Stimulated activated CD4-positive, alpha-beta T cell treated with anti-CD3 and anti-CD28 coated beads, Interleukin-15, amount 100 ng/mL, for 48 hours (primary cell): ENCODE measurements at places on chromosomes 5 and 9.
A peak's percentile ranks its signal among the peaks of the same experiment; 100 is the strongest.

GRCh38 chr9:115170358-115171073 is 52.6 kb upstream of the TNC start:
- no peak for DNase-seq

- DNase-seq: no peak
Measured at GRCh38 chr5:126857472-126858410, 80.8 kb downstream of the LMNB1 start.

DNA sequence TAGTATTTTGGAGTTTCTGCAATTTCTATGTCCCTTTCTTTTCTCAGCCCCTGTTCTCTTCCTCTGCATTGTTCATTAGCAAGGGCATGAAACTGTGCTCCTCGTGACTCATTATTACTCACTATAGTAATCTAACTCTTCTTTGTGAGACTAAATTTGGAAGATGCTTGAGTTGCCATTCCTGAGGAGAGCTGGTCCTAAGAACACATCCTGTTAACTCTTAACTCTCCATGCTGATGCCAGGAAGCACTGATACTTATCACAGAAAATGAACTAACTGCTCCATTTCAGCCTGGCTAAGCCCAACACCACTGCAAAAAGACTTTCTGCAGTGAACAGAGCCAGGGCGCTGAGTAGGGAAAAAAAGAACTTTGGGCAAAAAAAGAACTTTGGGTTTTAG is 10.6 kb upstream of the CSNK1A1 start:
- no peak for DNase-seq

DNA sequence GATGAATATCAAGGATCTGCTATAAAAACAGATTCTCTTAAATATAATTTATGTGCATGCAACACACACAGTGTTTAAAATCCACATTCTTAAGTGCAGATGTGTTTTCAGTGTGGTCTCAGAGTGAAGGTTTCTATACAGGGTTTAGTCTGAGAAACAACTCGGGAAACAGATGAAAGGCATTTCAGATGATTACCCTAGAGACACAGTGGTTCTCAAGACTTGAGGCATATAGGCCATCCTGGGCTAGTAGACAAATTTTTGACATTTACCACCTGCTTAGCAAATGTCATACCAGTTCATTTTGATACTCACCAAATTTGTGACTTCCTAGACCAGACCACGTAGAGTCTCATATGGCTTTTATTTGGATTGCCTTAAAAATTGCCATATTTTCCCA is 216.5 kb downstream of the ARL15 start:
- DNase-seq: no peak

DNA sequence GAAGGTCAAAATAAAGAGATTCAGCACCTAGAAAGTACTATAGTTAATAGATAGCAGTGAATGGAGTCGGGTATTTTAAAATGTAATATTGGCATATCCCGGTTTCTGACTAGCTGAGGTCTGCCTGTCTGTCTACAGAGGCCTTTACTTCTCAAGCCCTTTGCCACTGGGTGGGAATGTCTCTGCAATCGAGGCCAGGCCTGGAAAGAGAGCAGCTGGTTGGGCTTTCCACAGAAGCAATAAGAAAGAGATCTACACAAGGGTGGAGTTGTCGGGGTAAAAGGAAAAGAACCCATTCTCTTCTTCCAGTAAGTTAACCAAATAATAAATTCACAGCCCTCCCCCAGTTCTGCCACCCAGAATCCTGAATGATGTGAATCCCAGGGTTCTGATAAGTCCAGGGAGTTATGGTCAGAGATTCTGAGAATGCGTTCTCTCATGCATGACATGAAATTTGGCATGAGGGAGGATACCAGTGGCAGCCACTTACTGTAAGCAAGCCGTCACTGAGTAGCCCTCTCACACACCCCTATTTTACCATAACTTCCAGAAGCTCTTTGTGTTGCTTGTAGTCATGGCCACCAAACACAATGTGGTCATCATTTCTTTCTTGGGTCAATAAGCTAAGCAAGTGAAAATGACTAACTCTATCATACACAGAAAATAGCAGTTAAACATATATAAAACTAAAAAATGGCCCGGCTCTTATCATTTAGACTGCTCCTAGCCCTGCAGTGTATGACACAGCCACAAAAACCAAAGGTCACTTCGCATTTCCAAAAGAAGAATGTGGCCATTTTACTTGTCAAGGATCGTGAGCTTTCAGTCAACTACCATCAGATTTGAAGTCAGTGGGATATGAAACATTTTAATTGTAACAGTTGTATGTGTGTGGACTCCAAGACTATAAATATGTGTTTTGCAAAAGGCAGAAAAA is 185.0 kb downstream of the GLIS3 start:
- no peak for DNase-seq

- DNase-seq: no peak
Measured at GRCh38 chr5:67037171-67037570, 159.4 kb downstream of the CD180 start.

DNA sequence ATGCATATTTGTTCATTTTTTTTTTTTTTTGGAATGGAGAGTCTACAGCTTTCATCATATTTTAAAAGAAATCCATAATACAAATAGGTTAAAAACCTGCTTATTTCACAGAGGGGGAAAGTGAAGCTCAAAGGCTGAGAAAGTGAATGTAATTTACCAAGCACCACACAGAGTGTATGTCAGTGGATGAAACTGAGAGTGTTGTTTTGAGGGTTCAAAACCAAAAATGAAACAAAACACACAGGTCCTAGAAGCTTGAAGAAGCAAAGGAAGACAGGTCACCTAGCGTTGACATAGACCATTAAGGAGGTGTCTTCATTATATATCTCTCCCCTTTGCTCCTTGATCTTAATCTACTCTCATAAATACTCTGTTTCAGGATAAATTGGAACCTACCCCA is 7.5 kb downstream of the NMUR2 start:
- no peak for DNase-seq

DNA sequence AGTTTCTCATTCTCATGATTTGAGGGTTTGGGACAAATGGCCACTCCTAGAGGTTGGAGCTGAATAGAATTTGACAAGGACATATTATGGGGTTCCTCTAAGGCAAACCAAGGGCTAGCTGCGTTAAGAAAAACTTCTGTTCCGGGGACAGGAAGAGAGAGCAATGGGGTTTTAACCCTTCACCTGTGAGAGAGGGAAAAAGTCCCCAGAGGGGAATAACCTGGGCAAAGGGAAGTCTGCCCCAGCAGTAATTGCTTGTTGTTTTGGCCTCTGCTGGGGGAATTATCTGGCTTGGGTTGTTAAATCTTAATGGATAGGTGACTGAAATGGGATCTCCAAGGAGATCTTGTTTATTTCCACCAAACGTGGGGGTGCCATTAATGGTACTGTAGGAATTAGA is 110.1 kb upstream of the MOCS2 start:
- DNase-seq: no peak

DNA sequence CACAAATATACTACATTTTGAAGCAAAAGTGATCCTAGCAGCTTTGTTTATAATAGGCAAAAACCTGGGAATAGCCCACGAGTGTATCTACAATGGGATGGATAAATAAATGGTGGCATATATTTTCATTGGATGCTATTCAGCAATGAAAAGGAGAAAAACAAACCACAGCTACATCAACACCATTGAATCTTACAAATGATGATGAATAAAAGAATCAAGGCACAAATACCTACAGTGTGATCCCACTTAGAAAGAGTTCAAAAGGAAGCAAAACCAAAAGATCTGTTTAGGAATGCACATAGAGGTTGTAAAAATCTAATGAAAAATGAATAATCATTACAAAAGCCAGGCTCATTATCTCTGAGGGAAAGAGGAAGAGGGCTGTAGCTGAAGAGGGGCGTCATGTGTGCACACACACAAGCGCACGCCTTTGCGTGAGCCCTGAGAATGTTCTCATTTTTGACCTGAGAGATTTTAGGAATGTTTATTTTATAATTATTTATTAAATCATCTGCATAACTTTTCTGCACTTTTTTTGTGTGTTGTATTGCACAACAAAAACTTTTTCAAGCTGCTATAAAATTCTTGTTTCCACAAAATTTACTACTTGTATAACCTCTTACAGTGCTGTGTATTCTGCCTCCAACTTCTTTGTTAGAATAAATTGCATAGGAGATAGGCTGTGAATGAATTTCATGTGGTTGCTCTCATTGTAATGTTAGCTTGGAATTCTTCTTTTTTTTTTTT is 5.9 kb upstream of the RHOBTB3 start:
- DNase-seq: no peak

DNA sequence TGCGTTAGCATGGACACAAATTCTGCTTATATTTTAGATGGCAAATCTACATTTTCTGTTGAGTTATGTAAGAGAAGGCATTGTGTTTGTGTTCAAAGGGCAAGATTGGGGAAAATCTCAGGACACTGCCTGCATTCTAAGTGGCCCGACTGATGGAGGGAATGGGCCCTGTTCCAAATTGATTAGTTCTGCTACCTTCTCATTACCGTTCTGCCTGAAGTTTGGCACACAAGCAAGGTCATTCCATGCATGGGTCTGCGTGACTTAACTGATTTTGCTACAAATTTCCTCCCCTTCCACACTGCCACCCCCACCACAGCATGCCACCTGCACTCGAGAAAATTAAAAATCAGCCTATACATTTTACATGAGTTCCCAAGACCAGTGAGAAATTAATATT is 409.9 kb downstream of the BRINP1 start:
- DNase-seq: no peak

GRCh38 chr9:1738511-1739100 is 276.5 kb upstream of the SMARCA2 start:
- DNase-seq: no peak

DNA sequence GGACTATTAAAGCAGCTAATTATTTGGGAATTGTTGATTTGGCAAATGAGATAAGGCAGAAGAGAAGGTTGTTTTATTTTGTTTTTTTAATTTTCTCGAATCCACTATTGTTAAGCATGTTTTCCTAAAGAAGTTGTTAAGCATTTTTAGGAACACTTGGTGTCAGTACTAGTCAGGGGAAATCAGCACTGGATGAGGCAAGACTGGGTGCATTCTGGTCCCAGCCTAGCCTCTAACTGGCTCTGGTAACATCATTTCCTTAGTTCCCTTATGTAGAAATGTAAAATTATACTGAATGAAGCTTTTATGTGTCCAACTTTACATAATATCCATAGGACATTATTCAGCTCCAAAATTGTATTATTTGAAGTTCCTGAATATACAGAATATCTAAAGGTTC is 196.1 kb downstream of the PCSK5 start:
- DNase-seq: no peak

GRCh38 chr9:108196332-108197007 is 659.3 kb downstream of the ACTL7B start:
- DNase-seq: no peak

- DNase-seq: no peak
Measured at GRCh38 chr9:70442328-70442848, 27.9 kb upstream of the KLF9 start.

GRCh38 chr9:123081824-123082223 is 48.4 kb downstream of the GPR21 start:
- peak; percentile 2 for DNase-seq

GRCh38 chr9:1319436-1319835 is 269.3 kb downstream of the DMRT2 start:
- DNase-seq: no peak

GRCh38 chr5:77400645-77401044 is 91.5 kb downstream of the WDR41 start:
- no peak for DNase-seq

DNA sequence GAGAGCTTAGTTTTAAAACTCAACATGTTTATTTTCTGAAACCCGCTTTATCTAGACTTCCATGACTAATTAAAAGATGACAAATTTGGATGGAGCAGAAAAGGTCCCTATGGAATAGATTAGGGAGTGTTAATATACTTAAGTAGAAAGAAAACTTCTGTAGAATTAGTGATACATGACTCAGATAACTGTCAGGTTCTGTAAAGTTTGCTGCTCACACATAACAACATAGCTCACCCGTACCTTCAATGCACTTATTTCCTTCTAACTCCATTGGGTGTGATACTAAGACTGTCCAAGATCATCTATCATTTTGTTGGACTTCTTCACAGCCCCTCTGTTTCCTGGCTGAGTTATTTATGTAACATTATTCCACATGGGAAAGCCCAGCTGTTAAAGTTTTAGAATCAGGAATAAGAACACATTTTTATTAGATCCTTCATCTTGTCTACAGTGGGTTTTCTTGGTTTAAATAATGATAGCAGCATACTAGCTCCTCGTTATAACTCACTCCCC is 27.8 kb downstream of the TMEM167A start:
- no peak for DNase-seq

- DNase-seq: no peak
Measured at GRCh38 chr5:120241400-120241799, 222.7 kb upstream of the PRR16 start.

- DNase-seq: no peak
Measured at GRCh38 chr9:2193552-2193951, 178.4 kb downstream of the SMARCA2 start.

GRCh38 chr9:86368871-86369521 is 14.8 kb upstream of the TUT7 start:
- no peak for DNase-seq

- DNase-seq: no peak
Measured at GRCh38 chr5:157159209-157159751, 6.8 kb downstream of the GARIN3 start.

DNA sequence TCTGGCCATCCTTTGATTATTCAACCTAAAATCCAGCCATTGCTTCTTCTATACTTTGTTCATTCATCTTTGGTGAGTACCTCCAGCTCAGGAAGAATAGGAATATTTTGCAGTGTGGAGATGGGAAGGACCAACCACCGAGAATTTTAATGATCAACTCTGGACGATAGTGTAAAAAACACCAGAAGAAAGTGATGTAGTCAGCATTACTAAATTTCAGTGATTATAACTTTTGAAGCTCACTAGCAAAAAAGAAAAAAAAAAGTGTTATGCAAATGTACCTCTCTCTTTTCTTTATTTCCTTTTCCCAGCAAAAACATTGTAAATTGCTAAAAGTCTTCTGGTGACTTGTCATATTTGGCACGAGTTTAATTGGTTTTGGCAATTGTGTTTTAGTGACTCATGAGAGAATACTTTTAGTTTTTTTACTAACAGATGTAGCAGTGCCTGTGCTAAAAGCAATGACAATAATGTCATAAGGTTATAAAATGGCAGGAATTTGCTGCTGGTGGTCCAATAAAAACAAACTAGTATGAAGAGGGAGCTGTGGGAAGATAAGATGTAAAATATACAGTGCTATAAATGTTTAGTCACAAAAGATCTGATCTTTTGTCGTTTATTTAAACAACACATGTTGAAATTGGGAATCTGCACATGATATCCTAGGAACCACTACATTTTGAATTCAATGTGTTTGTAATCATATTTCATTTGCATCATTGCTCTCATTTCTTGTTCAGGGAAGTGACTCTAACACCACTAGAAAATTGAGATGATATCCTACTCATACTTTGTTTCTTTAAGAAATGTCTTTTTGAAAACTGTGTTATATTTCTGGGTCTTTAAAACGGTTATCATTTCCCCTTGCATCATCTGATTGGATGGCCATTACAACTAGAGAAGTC is 81.3 kb upstream of the ERCC6L2 start:
- DNase-seq: no peak

DNA sequence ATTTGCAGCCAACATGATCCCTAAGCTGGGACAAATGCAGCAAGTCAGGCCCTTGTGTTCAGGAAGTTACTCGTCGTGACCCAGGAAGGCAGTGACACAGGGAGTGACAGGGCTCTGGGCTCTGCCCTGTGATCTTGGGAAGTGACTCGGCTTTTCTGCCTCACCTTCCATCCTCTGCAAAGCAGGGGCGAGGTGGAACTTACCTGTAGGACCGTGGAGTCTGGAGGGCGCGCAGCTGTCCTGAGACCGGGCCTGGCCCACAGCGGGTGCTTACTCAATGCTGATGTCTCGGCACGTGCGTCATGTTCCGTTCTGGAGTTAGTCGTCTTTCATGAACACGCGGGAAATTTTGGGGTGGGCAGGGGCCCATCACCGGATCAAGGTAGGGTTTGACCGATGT is 22.8 kb upstream of the LPCAT1 start:
- DNase-seq: no peak

- DNase-seq: no peak
Measured at GRCh38 chr9:133339641-133340040, 3.7 kb upstream of the SURF6 start.
